ENCODE measurements at places on chromosomes 1 and 21.

DNA sequence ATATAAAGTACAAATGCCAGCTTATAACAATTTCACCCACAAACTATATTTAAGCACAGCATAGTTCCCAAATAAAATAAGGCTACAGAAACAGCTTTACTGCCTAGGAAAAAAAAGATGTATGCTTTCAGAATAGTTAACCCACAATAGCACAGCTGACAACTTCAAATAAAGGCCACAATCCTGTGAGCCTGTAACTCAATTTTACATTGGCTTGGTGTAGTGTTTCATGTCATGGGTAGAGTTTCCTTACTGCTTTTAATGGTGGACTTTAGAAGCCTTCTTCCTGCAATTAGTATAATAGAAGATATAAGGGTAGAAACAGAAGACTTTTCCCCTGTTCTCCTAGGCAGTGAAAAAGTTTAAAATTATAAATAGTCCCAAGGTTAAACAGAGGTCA is 44.3 kb upstream of the ZC3H11B start:
- H3K27ac ChIP-seq = no peak overlapping the region
- peaks cover 24% of the 10 kb centered on the region for H3K4me1 ChIP-seq
- no peak overlapping the region for H3K4me3 ChIP-seq
- no peak for DNase-seq
- no peaks in the 10 kb centered on the region for H3K36me3 ChIP-seq

- no peak overlapping the region for H3K4me3 ChIP-seq
- no peak for DNase-seq
- peaks cover 13% of the 10 kb centered on the region for H3K4me1 ChIP-seq
- peaks cover 2% of the 10 kb centered on the region for H3K36me3 ChIP-seq
These were observed 136.8 kb downstream of the OLFM3 start for GRCh38 chr1:101859941-101860340.

GRCh38 chr1:244050014-244050834 is 859 bp upstream of the ZBTB18 start:
- H3K27me3 ChIP-seq = no peaks in the 10 kb centered on the region
- peaks cover 16% of the 10 kb centered on the region for H3K4me1 ChIP-seq
- no peaks in the 10 kb centered on the region for H3K36me3 ChIP-seq
- DNase-seq = no peak

DNA sequence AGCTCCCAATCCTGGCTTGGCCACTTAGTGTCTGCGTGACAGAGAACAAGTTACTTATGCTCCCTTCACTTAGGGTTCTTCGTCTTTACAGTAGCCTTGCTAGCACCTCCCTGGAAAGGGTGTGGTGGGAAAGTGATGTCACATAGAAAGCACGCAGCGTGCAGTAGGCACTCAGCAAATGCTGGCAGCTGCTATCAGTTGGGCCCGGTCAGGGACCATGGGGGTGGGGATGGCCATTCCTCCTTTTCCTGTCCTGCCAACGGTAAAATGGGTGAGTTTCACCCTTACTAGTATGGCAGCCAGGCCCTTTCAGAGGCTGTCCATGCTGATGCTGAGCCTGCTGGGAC is 6.2 kb upstream of the KCNA10 start:
- H3K27me3 ChIP-seq = peaks cover 94% of the 10 kb centered on the region
- no peaks in the 10 kb centered on the region for H3K4me1 ChIP-seq
- DNase-seq = no peak
- no peak overlapping the region for H3K4me3 ChIP-seq
- no peak overlapping the region for H3K27ac ChIP-seq

Data from mesothelial cell of epicardium (in vitro differentiated cells).